Nasal cavity respiratory epithelium epithelial cell of viscerocranial mucosa (primary cell): ENCODE measurements at places on chromosomes 16 and 17. TPM values are rescaled to one million over a fixed set of nuclear protein-coding genes. Genes with fewer than 3 reads are reported as not detected.

Gene KRT15
- total RNA-seq = 38.3 and 63.4 TPM in 2 replicates

Gene GFAP
- under 0.01 TPM in 1 of 2 replicates, not detected in the other for total RNA-seq

Gene HAS3
- 41.0 and 203 TPM in 2 replicates for total RNA-seq

Gene CASKIN1
- 0.34 and 1.6 TPM in 2 replicates for total RNA-seq

Gene FBXW10
- under 0.01 and 0.14 TPM in 2 replicates for total RNA-seq

Gene MYLK3
- under 0.01 and 0.14 TPM in 2 replicates for total RNA-seq

Gene BCL7C
- 25.1 and 28.7 TPM in 2 replicates for total RNA-seq

Gene PLXDC1
- 0.21 TPM in 1 of 2 replicates, not detected in the other for total RNA-seq

Gene ZNF319
- total RNA-seq = 4.1 and 19.5 TPM in 2 replicates

Gene NPIPB9
- 0.68 and 3.1 TPM in 2 replicates for total RNA-seq

Gene HOXB1
- not detected in 2 replicates for total RNA-seq

Gene PLA2G10
- total RNA-seq = 0.34 TPM in 1 of 2 replicates, not detected in the other

Gene ACSM2A
- total RNA-seq = not detected in 2 replicates

Gene CDIP1
- total RNA-seq = 12.0 and 33.5 TPM in 2 replicates

Gene TPSG1
- not detected in 2 replicates for total RNA-seq

Gene CBLN1
- total RNA-seq = not detected in 2 replicates

Gene TBX6
- total RNA-seq = 0.34 and 0.85 TPM in 2 replicates

Gene LRRC37A
- 1.4 and 3.6 TPM in 2 replicates for total RNA-seq

Gene KCTD19
- total RNA-seq = not detected in 2 replicates

Gene LPCAT2
- total RNA-seq = 12.0 and 17.4 TPM in 2 replicates

Gene WFDC1
- total RNA-seq = not detected in 2 replicates

Gene TMC8
- under 0.01 and 0.21 TPM in 2 replicates for total RNA-seq

Gene WFIKKN2
- not detected in 2 replicates for total RNA-seq

Gene SRL
- under 0.01 TPM in 2 replicates for total RNA-seq

Gene ARL5C
- total RNA-seq = not detected in 2 replicates

Gene EVI2B
- under 0.01 TPM in 1 of 2 replicates, not detected in the other for total RNA-seq

Gene PDILT
- total RNA-seq = not detected in 2 replicates

Gene FOXC2
- under 0.01 and 0.78 TPM in 2 replicates for total RNA-seq

Gene KCNAB3
- under 0.01 and 0.21 TPM in 2 replicates for total RNA-seq

Gene HYDIN
- 0.34 and 0.71 TPM in 2 replicates for total RNA-seq

Gene PSMC3IP
- 1.4 and 1.9 TPM in 2 replicates for total RNA-seq

Gene CCL17
- not detected in 2 replicates for total RNA-seq

Gene GP1BA
- total RNA-seq = not detected in 2 replicates

Gene CLEC19A
- not detected in 2 replicates for total RNA-seq

Gene ITGA2B
- total RNA-seq = under 0.01 and 0.07 TPM in 2 replicates

Gene DPEP2
- total RNA-seq = not detected in 2 replicates

Gene EVPL
- total RNA-seq = 40.3 and 69.8 TPM in 2 replicates

Gene KRTAP17-1
- total RNA-seq = not detected in 2 replicates

Gene EVPLL
- total RNA-seq = 1.4 and 2.3 TPM in 2 replicates

Gene GCGR
- total RNA-seq = 0.07 TPM in 1 of 2 replicates, not detected in the other

Gene DHRS7B
- 16.5 and 23.2 TPM in 2 replicates for total RNA-seq

Gene MAPT
- total RNA-seq = under 0.01 and 0.14 TPM in 2 replicates

Gene CD68
- total RNA-seq = 8.3 and 13.7 TPM in 2 replicates
